ENCODE measurements at places on chromosomes 7 and 10.

GRCh38 chr10:132310701-132311337 lies 3.1 kb upstream of the STK32C start:
- no peak for DNase-seq

GRCh38 chr10:79359816-79360498 lies 12.7 kb downstream of the PPIF start:
- no peak for DNase-seq

DNA sequence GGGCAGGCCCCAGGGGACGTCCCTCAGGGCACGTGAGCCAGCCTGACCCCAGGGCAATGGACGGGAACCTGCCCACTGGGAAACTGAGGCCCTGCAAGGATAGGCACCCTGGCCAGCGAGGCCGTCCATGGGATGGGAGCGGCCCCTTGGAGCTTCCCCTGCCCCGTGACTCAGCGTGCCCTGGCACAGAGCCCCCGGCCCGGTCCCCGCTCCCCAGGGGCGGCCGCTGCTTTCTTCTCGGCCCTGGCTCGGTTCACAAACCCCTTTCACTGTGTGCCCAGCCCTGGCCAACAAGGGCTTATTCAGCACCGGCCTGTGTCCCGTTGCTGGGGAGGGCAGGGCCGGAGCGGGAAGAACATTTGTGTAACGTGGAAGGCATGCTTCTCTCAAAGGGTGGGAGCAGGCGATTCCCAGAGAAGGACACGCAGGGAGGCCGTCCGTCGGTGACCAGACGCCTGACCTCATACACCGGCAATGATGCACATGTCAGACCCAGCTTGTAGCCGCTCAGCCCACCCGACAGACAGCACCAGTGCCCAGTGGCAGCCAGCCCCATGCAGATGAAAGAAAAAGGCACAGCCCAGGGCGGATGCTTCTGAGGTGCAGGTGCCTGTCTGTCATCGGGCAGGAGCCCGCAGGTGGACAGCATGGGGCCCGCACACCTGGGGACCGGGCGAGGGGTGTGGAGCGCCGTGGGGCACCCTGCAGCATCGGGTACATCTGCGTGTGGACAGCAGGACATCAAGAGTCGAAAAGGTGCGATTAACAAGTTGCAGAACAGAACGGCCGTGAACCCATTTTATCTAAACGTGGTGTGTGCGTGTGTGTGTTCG lies 94.5 kb downstream of the PDGFA start:
- DNase-seq, result no peak

DNA sequence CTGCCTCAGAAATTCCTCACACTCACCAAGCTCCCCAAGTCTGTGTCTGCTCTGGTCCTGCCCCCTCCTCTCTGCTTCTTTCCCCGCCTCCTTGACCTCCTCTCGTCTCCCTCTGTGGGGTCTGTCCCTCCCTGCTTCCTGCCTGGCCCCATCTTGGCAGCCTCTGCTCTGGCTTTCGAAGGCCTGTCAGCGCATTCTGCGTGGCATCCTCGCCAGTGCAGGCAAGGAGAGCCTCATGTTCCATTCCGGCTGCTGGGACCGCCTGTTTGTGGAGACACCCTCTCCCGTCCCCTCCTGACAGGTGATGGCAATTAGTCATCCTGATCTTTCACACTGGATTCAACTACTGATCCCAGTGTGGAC lies 51.7 kb upstream of the COL13A1 start:
- DNase-seq, result no peak

GRCh38 chr10:68784476-68784875 lies 42.9 kb upstream of the STOX1 start:
- DNase-seq, result no peak

GRCh38 chr10:75957314-75958120 lies 526.1 kb downstream of the LRMDA start:
- DNase-seq, result no peak

Measured in CD4-positive, alpha-beta T cell treated with Interleukin-21 for 1 hour (primary cell).